ENCODE measurements at places on chromosomes 5 and 9. TPM values are rescaled to one million over a fixed set of nuclear protein-coding genes. Genes with fewer than 3 reads are reported as not detected.

- DNase-seq, result no peak
These were observed 3.5 kb downstream of the SPOUT1 start for GRCh38 chr9:128825923-128826700.

GRCh38 chr5:141637767-141638419 lies 1.1 kb downstream of the RELL2 start:
- peak; percentile 23 for DNase-seq

- no peak for DNase-seq
These were observed 16.1 kb downstream of the AHRR start for GRCh38 chr5:337563-338130.

Gene ZNF883
- 3.3 TPM for total RNA-seq

- DNase-seq, result peak; percentile 68
These were observed 144.0 kb downstream of the TMC1 start for GRCh38 chr9:72665421-72665820.

Gene ZNF608
- 2.3 TPM for total RNA-seq

DNA sequence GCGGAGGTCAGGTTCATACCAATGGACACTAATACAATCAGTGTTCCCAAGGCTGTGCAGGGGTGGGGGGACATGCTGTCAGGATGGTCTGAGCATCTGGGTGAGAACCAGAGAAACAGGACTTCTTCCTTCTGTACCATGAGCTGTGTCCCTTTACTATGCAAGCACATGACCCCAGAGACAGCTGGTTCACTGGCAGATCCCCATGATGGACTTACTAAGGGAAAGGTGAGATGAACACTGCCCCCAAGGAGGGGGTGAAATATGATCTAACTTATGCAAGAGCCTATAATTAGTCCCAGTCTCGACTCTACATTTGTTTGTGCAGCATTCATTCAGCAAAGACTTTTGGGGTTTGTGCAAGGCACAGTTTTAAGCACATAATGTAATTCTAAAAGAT lies 91.4 kb downstream of the LIFR start:
- no peak for DNase-seq

- DNase-seq, result no peak
These were observed 47.8 kb upstream of the TRIM32 start for GRCh38 chr9:116639251-116639741.

DNA sequence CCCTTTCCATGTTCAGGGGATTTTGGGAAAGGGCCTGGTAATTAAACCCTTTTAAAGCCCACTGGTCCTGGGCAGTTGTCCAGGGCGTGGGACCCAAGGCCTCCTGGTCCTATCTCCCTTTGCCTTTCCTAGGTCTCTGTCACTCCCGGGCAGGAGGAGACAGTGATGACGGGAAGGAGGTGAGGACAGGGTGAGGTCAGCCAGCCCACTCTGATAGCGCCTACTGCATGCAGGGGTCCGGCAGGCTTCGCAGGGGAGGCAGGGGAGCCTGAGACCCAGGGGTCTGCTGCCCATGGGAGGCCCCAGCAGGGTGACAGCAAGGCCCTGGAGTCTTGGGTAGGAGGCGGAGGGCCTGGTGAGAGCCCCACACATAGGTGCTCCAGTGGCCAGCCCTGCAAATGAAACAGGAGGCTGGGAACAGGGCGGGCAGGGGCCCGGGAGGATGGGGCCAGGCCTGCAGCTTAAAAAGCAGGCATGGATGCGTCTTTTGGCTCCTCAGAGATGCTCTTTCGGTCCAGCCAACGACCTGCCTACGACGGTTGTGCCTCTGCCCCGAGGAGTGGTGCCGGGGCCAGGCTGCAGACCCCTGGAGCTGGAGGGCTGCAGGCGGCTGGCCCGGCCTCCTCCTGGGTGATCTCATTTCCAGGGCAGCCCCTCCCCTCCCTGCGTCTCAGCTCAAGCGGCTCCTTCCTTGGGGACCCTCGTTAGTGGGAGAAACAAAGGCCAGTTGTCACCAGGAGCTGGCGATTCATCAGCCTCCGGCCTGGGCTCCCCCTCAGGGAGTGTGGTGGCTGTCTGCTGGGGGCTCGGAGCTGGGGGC lies 6.7 kb upstream of the RXRA start:
- DNase-seq, result no peak

GRCh38 chr9:114691046-114691955 lies 9.3 kb upstream of the TEX48 start:
- peak; percentile 95 for DNase-seq

GRCh38 chr9:2043881-2044462 lies 28.8 kb downstream of the SMARCA2 start:
- no peak for DNase-seq

GRCh38 chr5:89308606-89309040 lies 425.6 kb upstream of the MEF2C start:
- DNase-seq, result no peak

- DNase-seq, result no peak
These were observed 189.3 kb upstream of the PIK3R1 start for GRCh38 chr5:68026092-68026885.

- no peak for DNase-seq
These were observed 368.7 kb downstream of the EFNA5 start for GRCh38 chr5:107301999-107302398.

GRCh38 chr9:124739360-124739759 lies 31.8 kb downstream of the NR6A1 start:
- no peak for DNase-seq

Gene ANKDD1B
- total RNA-seq, result 0.10 TPM

DNA sequence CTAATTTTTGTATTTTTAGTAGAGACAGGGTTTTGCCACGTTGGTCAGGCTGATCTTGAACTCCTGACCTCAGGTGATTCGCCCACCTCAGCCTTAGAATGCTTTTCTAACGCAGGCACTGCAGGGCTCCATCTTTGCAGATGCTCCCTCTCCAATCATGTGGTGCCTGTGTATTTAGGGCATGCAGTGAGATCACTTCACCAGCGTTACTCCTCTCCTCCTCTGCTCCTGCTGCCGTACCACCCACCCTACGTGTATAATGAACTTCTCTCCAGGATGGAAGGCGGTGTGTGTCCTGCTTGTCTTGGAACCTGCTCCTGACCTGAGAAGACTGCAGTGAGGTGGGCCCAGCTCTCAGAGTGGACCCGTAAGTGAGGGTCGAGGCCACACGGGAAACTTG lies 13.6 kb upstream of the CFAP157 start:
- DNase-seq, result no peak

DNA sequence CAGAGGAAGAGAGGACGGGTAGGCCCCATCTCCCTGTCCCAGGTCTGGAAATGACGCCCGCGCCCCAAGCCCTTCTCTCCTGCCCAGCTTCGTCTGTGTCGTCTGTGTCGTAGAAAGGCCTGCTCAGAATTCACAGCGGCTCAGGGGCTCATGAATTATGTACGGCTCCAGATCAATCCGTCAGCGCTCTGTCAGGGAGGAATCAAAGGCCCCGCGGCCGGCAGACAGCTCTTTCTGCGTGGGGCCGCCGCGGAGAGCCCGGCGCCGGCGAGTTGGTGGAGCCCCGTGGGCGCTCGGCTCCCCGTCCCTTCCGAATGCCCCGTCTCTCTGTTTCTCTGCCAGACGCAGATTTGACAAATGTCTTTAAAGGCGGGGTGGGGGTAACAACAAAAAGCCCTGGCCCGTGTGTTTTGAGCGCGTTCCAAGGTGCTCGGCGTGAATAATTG lies 83.8 kb upstream of the RAPGEF1 start:
- DNase-seq, result no peak

Gene HACD4
- 5.4 TPM for total RNA-seq

GRCh38 chr5:50663636-50664035 lies 2.8 kb upstream of the PARP8 start:
- DNase-seq, result no peak

DNA sequence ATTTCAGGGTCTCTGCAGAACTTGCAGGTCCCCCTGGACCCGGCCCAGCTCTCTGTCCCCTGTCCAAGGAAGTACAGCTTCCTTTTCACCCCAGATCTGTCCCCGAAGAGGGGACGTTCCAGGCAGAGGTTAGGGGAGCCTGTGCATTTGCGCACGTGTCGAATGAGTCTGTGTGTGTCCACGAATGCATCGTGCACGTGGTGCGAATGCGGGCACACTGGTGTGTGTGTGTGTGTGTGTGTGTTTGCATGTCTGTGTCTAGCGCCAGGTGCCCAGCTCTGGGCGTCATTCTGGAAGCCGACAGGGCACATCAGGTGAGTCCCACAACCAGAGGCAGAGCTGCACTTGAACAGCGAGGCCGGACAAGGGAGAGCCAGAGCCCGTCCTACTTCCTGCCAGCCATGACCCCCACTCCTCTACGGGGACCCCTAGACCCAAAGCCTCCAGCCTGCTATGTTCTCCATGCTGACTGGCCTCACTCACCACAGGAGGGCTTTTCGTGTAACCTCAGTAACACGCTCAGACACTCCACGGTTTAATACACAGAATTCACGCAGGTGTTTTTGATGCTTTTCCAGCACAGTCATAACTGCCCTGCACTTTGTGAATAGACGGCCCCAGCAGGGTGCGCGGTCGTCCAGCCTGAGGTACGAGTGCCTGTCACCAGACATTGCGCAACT lies 41.3 kb upstream of the CACNA1B start:
- DNase-seq, result no peak

Gene LPAR1
- 30.9 TPM for total RNA-seq

GRCh38 chr9:107216329-107216728 lies 66.8 kb upstream of the RAD23B start:
- DNase-seq, result no peak

GRCh38 chr9:70668751-70669150 lies 254.3 kb upstream of the KLF9 start:
- peak; percentile 42 for DNase-seq

DNA sequence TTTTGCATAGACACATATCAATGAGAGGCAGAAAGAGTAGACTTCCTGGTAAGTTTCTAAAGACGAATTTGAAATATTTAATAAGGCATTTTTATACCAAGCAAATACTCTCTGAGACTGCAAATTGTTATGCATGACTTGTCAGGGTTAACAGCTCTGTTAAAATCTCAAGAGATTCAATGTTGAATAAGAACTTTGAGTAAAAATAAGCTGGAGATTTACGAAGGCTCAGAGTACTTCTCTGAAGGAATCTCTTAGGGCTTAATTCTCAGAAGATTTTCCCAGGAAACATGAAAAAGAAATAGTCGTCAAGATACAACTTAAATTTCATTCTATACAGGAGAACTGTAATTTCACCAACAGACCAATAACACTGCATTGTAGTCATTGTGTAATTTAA lies 259.4 kb downstream of the CDH18 start:
- no peak for DNase-seq

DNA sequence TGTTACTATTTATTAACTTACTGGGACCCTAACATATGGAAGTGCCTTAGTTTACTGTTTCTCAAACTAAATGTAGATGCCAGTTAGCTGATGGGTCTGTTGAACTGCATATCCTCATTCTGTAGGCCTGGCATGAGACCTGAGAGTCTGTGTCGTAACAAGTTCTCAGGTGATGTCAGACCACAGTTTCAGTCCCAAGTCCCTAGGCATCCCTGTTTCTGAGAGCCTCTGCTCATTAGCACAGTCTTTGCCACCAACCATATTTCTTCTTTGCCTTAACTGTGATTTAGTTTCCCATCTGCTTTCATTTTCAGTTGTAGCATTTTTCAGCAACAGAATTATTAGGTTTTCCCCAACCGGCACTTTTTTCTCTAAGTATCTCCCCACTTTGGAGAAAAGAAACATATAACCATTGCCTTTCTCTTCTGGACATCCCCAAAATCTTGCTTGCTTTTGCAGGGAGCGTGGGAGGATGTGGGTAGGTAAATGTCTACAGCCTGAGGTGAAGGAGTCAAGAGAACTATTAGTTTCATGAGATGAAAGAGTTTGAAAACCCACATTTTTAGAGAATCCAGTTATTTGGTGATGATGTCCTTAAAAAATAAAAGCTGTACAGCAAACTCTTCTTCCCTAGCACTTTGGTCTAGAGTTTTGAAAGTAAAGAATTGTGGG lies 74.6 kb downstream of the NUDT12 start:
- DNase-seq, result no peak

Gene SPRY4
- total RNA-seq, result 31.6 TPM

Gene GAS1
- total RNA-seq, result 0.99 TPM

DNA sequence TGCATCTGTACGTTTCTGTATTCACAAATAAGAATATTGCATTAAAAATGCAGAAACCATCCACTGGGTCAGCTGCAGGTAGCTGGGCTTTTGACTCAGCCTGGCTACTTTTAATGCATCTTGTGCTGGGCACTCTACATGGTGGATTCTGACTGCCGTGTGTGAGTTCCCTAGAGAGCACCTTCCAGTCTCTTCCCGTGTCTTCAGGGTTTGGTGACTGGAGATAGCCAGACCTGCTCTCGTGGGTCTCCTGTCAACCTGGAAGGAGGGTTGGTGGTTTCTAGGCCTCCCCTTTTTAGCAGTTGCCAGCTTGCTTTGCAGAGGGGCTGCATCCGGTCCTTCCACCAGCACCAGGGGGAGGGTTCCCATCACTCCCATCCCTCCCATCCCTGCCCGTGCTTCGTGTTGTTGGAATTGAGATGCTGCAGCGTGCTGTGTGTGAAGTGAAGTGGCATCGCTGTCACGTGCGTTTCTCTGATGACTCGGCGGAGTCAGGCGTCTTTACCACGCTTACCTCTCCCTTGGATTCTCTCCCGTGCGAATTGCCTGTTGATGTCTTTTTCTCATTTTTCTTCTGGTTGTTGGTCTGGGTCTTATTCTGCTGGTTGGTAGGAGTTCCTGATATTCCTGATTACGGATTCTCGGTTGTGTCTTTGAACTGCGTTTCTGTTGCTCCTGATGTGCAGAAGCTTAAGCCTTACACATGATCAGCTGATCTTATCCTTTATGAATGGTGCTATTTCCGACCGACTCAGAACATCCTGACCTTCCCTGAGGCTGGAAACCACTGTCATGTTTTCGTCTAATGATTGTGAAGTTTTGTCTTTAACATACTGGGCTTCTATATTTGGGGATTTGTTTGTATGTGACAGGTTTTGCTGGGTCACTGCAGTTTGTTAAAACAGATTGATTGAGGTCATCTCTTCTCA lies 16.9 kb downstream of the FBXW5 start:
- DNase-seq, result no peak

DNA sequence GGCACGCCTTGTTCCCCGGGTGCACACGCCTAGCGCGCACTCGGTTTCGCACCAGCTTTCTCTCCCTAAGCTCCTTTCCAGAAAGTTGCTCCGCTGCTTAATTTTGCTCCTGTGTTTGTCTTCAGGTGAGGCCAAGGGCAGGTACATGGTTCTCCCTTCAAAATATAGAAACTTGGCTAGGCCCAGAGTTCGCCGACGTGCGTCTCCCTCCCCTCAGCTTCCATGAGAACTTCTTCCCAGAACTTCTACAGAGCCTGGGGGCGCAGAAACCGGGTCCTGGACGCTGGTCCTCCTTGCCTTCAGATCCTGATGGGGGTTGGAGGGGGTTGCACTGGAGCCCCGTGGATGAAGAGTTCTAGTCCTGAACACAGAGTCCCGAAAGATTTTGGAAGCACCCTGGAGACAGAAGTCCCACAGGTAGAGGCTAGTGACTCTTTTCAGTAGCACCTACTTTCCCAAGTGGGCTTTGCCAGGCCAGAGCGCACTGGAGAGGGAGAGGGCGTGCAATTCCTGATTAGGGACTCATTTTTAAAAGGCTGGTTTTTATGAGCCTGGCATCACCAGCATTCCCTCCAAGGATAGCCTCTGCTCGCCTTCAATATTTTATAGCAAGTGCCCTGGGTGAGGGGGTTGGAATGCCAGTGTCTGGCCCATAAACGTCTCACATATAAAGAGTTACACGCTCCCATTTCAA lies 128.4 kb downstream of the TMEM174 start:
- DNase-seq, result no peak

- DNase-seq, result no peak
These were observed 3.1 kb downstream of the ANGPTL2 start for GRCh38 chr9:127119320-127119709.

Gene RABEPK
- total RNA-seq, result 33.2 TPM

GRCh38 chr9:12875191-12875590 lies 100.4 kb downstream of the LURAP1L start:
- DNase-seq, result peak; percentile 57

All from foreskin keratinocyte (primary cell).